ENCODE measurements at places on chromosomes 2 and 18. TPM values are rescaled to one million over a fixed set of nuclear protein-coding genes. Genes with fewer than 3 reads are reported as not detected.

GRCh38 chr18:48846423-48846932 lies 104.3 kb downstream of the SMAD7 start:
- DNase-seq = no peak
- no peaks in the 10 kb centered on the region for H3K27me3 ChIP-seq
- peaks cover 18% of the 10 kb centered on the region for H3K36me3 ChIP-seq
- no peak overlapping the region for H3K4me3 ChIP-seq
- H3K4me1 ChIP-seq = peaks cover 8% of the 10 kb centered on the region

Gene NEB
- 16.1 TPM for polyA plus RNA-seq

DNA sequence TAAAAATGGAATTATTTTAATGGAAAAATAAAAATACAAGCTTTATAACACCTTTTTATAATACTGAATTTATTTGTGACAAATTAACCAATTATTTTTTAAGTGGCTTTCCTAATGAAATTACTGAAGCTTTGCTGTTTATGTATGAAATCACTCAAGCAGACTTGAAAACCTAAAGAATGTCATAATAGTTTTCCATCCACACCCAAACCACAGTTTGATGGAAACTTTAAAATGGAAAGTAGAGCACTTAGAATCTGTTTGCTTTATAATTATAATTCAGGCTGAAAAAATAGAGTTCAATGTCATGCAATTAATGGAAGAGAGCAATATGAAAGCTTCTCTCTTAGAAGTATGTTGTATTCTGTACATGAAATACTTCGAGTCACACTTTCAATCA lies 31.6 kb upstream of the WDR75 start:
- H3K4me1 ChIP-seq = peaks cover 3% of the 10 kb centered on the region
- H3K27ac ChIP-seq = no peak overlapping the region
- H3K27me3 ChIP-seq = no peaks in the 10 kb centered on the region
- DNase-seq = no peak
- no peak overlapping the region for H3K4me3 ChIP-seq

- no peaks in the 10 kb centered on the region for H3K27me3 ChIP-seq
- H3K4me3 ChIP-seq = no peak overlapping the region
- H3K36me3 ChIP-seq = peaks cover 18% of the 10 kb centered on the region
- H3K4me1 ChIP-seq = no peaks in the 10 kb centered on the region
- DNase-seq = no peak
These were observed 20.1 kb downstream of the PLEKHB2 start for GRCh38 chr2:131125195-131125757.

- no peak overlapping the region for H3K27ac ChIP-seq
- H3K36me3 ChIP-seq = no peaks in the 10 kb centered on the region
- H3K4me1 ChIP-seq = no peaks in the 10 kb centered on the region
- no peak for DNase-seq
These were observed 148.0 kb downstream of the TTC32 start for GRCh38 chr2:19753818-19754217.

GRCh38 chr2:220985561-220985960 lies 586.5 kb downstream of the EPHA4 start:
- H3K36me3 ChIP-seq = no peaks in the 10 kb centered on the region
- H3K27me3 ChIP-seq = no peaks in the 10 kb centered on the region
- no peaks in the 10 kb centered on the region for H3K4me1 ChIP-seq

- no peaks in the 10 kb centered on the region for H3K27me3 ChIP-seq
- H3K36me3 ChIP-seq = peaks cover 13% of the 10 kb centered on the region
- H3K4me1 ChIP-seq = no peaks in the 10 kb centered on the region
- H3K27ac ChIP-seq = no peak overlapping the region
- no peak overlapping the region for H3K4me3 ChIP-seq
- no peak for DNase-seq
These were observed 115.4 kb downstream of the GORASP2 start for GRCh38 chr2:171044416-171044815.

DNA sequence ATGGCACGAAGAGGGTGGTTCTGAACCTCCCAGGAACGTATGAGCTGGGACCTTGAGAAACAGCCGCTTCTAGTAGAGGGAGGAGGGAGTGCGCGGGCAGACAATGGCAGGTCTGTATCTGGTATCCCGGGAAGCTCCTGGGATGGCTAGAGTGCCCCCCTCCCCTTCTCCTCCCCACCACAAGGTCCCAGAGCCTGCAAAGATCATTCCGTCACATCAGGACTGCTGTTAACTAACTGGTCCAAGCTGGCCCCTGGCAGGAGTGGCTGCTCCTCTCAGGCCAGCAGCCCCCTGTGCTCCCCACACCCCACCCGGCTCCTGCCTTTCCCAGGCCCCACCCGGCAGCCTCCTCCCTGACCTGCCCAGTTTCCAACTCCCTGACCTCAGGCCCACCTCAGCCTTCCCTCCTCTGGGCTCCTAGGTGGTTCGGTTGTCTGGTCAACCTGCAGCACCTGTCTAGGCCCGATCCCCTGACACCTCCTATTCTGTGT lies 75.0 kb downstream of the TPO start:
- no peak overlapping the region for H3K27ac ChIP-seq
- H3K36me3 ChIP-seq = no peaks in the 10 kb centered on the region
- H3K4me1 ChIP-seq = peaks cover 4% of the 10 kb centered on the region

DNA sequence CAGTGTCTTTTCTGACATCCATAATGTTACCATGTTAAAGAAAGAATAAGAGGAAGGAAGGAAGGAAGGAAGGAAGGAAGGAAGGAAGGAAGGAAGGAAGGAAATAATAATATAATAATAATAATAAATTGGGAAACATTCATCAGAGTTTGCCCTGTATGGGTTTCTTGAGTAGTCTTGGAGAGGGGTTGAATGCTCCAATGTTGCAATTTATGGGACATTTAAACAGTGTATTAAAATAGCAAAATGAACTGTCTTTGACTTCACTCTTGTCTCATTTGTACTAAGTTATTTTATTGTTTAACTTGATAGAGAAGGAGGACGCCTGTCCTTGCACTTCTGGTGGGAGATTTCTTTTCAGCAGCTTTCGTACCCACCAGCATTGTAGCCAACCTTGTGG lies 277.7 kb downstream of the RNF144A start:
- H3K36me3 ChIP-seq = no peaks in the 10 kb centered on the region
- no peak overlapping the region for H3K4me3 ChIP-seq
- no peaks in the 10 kb centered on the region for H3K27me3 ChIP-seq
- DNase-seq = no peak
- H3K4me1 ChIP-seq = no peaks in the 10 kb centered on the region

DNA sequence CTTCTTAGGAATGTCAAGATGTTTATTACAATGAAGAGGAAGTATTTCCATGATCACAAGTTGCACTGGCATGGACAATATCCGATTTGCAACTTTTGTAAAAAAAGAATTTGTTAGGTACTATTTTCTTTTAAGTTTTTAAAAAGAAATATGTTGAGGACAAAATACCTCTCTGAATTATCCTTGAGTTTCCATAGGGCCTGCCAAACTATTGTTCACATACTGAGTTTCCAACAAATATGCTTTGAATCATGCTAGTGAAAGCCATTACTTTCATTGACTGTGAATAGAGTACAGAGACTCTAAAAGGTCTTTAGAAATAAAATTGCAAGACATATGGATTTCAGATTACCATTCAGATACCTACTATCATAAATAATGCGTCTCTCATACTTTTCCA lies 566.1 kb downstream of the TMEM182 start:
- H3K4me3 ChIP-seq = no peak overlapping the region
- no peaks in the 10 kb centered on the region for H3K4me1 ChIP-seq
- no peak overlapping the region for H3K27ac ChIP-seq
- no peak for DNase-seq
- no peaks in the 10 kb centered on the region for H3K36me3 ChIP-seq

DNA sequence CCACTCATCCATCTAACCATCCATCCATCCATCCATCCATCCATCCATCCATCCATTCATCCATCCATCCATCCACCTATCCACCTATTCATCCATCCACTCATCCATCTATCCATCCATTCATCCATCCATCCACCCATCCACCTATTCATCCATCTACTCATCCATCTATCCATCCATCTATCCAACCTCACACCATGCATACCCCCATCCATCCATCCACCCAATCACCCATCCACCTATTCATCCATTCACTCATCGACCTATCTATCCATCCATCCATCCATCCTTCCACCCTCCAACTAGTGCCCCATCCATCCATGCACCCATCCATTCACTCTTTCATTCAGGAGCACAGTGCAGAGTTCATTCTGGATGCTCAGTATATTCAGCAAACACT lies 21.5 kb upstream of the YWHAQ start:
- no peak overlapping the region for H3K27ac ChIP-seq
- no peaks in the 10 kb centered on the region for H3K36me3 ChIP-seq
- H3K4me3 ChIP-seq = no peak overlapping the region
- H3K4me1 ChIP-seq = no peaks in the 10 kb centered on the region

Data from small intestine (tissue), 16 donors.